NCI-H2029 (cell line): ENCODE measurements at places on chromosomes 6 and 20.

DNA sequence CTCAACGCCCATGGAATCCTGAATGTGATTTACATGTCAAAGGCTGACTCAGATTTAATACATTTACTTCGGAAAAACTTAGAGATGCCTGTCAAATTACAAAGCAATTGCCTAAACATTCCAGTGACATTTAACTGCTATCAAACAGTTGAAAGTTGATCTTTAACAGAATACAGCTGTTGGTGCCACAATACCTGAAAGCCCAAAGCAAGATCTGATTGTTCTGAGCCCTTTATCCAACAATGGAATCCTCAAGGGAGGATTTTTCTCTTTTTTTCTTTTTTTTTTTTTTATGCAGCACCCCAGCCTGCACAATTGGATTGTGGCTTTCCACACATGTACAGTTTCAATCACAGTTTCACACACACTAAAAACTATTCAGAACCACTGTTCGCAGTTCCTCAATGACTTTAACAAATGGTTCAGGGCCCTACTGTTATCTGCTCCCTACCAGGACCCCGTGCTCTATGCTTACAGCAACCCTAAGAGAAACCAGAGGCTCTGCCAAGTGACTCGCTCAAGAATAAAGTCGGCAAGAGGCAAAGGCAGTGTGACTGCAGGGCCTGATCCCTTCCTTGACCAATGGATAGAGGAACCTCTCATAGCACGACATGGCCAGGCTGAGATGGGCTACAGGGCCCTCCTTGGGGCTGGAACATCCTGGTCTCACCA is 33.3 kb downstream of the EPB41L2 start:
- no peak for DNase-seq

GRCh38 chr6:6721606-6722005 is 133.1 kb downstream of the LY86 start:
- no peak for DNase-seq

- no peak for DNase-seq
These were observed 29.4 kb downstream of the PRR18 start for GRCh38 chr6:166278579-166279392.

- peak; percentile 51 for DNase-seq
These were observed 1.0 kb upstream of the DDAH2 start for GRCh38 chr6:31729979-31730630.

- DNase-seq: no peak
These were observed 27.9 kb upstream of the SIRPG start for GRCh38 chr20:1685304-1686052.

DNA sequence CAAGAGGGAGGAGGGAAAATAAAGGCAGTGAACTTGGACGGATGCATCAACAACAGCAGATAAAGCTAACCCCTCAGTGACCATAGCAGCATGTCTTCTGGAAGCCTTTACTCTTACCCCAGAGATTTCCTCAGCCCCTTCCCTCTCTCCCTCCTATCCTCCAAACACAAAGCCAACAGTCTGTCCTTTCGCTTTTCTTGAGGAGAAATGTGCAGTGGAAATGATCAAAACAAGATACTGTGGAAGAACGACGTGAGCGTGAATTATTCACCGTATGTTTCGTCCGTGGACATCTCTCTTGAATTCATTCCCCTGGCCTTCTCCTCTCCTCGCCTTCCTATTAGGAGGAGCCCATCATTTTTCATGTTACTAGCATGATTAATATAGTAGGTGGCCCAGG is 8.5 kb downstream of the NRN1 start:
- DNase-seq: no peak

GRCh38 chr20:20814685-20815084 is 102.2 kb upstream of the RALGAPA2 start:
- no peak for DNase-seq

GRCh38 chr6:84553527-84553926 is 210.9 kb downstream of the TBX18 start:
- DNase-seq: no peak

GRCh38 chr6:151482290-151482689 is 11.5 kb upstream of the CCDC170 start:
- DNase-seq: no peak

DNA sequence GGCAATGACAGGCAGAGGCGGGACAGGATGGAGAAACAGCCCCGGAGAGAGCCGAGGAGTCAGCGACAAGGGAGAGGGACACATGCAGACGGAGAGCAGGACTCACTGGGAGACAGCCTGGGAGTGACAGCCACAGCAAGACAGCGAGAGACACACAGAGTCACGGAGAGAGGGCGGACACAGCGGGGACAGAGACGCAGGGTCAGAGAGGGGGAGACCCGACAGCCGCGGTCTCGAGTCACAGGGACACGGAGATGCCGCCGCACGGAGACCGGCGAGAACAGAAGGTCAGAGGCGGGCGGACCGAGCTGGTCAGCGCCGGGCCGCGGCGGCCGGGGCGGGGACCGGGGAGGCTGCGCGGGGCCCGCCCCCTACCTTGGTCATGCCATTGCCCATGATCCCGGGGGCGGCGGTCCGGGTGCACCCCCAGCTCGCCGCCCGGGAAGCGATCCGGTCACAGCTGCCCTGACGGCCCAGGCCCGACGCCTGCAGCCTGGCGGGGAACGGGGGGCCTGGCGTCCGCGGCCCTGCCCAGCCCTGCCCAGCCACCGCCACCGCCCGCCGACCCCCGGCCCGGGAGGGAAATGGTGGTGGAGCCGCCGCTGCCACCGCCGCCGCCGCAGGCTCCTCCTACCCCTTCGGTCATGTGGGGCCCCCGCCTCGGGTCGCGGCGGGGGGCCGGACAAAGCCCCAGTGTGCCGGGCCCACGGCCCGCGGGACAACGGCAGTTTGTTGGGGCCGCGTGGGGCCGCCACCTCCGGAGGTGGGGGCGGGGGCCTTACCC is at the start of the genes DUSP15 and TTLL9:
TSS of gene DUSP15 (minus strand) at position 586 of the 784 bp plus-strand sequence. CDS start at position 396, 190 bp downstream.
TSS of gene TTLL9 (plus strand) at position 693 of the 784 bp plus-strand sequence. CDS start 493 bp downstream, outside the sequence.
- DNase-seq: no peak

DNA sequence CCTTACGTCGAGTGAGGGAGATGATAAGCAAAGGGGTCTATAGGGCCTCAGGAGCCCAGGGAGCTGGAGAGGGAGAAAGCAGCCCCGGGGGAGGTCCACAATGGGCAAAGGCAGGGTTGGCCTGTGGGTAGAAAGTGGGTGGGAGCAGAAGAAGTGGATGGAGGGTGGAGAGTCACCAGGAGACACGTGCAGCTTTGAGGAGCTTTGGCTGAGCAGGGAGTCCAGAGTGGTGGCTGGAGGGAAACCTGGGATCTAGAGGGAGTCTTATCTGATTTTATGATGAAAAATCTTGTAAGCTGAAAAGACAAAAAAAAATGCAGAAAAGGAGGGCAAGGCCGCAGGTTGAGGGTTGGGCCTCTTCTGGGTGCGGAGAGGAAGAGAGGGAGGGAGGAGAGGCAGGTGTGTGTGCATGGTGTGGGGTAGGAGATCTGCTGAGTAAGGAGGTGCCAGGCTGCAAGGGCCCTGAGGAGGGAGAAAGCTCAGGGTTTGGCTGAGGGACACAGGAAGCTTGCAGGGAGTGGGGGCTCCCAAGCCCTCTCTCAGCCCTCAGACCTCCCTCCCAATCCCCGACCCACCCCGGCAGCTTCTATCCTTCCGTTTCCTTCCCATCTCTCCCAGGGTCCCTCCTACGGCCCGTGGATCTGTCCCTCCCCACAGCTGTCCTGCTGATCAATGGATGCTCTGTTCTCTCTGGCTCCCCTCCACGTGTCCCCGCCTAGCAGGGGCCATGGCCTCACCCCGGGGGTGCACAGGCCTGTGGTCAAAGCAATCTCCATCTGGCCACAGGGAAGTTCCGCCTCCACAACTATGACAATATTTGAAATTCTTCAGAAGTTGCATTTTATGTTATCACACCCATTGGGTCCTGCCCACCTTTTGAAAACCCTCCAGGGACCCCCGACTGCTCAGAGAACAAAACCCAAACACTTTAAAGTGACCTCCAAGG is 17.1 kb upstream of the BPI start:
- DNase-seq: no peak

- no peak for DNase-seq
These were observed 39.0 kb upstream of the MDFI start for GRCh38 chr6:41599015-41599851.

DNA sequence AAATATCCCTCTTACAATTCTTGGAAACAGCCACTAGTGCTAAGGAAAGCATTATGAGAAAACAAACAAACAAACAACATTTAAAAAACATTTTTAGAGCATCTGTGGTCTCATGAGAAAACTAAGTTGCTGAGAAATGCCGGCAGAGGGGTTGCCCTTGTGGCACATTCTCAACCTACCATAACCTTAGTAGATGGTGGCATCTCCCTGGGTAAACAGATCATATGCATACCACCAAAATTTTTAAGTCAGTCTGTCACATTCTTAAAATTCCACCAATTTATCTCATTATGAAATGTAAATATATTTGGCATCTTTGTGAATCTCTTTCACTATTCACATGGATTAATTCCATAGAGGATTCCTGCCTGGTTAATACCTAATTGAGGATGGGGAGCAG is 575.7 kb upstream of the MARCKS start:
- DNase-seq: no peak

DNA sequence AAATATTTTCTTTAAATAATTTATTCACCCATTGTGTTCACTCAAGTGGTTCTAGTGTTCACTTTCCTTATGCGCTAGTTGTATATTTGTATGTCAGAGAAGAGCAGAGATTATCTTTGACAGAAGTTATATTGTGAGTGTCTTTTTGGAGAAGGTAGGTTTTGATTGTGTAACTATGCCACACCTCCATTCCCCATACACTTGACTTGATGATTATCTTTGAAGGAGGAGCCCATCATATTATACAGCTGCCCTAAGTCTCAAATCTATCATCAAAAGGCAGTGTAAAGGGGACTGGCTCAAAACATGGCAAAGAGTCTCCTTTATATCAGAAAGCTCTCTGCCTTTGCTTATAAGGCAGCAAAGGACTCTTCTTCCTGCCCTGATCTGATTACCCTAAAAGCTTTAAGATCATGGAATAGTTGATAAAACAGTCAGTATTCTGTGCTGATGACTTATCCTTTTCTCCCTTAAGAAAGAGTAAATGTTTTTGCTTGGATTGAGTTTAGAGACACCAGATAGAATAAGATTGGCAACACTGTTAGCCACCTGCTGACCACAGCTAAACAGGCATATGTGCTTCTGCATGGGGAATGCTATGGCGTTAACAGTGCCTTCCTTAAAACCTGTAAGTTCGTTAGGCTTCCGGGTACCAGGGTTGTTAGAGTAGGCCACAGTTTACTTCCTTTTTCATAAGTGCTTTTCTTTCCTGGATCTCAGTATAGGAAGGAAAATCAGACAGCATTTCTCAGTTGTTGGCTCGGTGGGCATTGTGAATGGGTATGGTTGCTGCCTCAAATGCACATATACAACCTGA is 22.6 kb downstream of the TOP1 start:
- DNase-seq: no peak

DNA sequence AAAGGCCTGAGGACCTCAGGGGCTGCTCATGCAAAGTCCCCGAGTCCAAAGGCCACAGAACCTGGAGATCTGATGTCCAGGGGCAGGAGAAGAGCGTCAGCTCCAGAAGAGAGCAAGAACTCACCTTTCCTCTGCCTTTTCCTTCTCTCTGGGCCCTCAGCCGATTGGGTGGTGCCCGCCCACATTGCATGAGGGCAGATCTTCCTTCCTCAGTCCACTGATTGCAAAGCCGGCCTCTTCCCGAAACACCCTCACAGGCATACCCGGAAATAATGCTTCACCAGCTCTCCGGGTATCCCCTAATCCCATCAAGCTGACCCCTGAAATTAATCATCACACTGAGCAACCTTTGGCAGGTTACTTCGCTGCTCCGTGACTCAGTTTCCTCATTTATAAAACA is 33.4 kb downstream of the SPDEF start:
- no peak for DNase-seq

GRCh38 chr6:37845026-37845911 is 25.7 kb downstream of the ZFAND3 start:
- no peak for DNase-seq

GRCh38 chr6:168662301-168662936 is 221.4 kb downstream of the SMOC2 start:
- no peak for DNase-seq

- peak; percentile 86 for DNase-seq
These were observed 5.3 kb upstream of the HMGN4 start for GRCh38 chr6:26532699-26533531.

GRCh38 chr20:4689220-4689619 is 32.5 kb upstream of the PRND start:
- DNase-seq: no peak

DNA sequence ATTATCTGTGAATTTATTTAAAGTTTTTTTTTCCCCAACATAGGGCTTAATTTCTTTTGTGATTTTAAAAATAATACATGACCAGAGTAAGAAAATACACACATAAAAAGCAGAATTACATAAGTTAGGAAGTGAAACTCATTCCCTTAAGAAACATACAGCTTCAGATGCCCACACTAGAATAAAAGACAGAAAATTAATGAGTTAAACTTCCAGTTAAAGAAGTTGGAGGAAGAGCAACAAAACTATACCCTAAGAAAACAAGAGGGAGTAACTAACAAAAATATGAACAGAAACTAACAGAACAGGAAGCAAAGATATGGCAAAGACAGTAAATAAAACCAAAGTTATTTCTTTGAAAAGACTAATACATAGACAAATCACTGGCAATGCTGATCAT is 107.6 kb upstream of the CEP85L start:
- DNase-seq: no peak

- DNase-seq: no peak
These were observed 246.2 kb downstream of the HIVEP2 start for GRCh38 chr6:142698751-142699150.

DNA sequence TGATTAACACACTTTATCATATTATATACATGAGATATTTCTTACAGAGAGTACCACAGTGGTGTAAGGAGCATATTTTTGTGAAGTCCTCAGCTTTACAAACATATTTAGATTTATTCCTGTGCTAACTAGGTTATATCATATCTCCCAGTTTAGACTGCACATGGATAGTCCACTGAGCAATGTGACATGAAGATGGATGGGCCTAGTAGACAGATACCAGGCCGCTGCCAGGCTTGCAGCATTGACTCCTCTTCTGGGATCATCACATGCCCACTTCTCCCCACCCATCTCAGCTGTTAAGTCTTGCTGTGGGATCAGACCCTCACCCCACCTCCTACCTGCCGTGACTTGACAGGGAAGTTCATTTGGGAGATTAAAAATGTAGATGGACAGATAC is 95.8 kb downstream of the SLX4IP start:
- no peak for DNase-seq

DNA sequence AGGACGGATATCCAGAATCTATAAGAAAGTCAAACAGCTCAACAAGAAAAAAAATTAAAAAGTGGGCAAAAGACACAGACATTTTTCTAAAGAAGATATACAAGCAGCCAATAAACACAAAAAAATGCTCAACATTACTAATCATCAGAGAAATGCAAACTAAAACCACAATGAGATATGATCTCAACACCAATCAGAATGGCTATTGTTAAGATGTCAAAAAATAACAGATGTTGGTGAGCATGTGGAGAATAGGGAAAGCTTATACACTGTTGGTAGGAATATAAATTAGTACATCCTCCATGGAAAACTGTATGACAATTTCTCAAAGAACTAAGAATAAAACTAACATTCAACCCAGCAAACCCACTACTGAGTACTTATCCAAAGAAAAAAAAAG is 23.3 kb upstream of the OSTM1 start:
- DNase-seq: no peak
